ENCODE measurements at places on chromosomes 3 and 15.

DNA sequence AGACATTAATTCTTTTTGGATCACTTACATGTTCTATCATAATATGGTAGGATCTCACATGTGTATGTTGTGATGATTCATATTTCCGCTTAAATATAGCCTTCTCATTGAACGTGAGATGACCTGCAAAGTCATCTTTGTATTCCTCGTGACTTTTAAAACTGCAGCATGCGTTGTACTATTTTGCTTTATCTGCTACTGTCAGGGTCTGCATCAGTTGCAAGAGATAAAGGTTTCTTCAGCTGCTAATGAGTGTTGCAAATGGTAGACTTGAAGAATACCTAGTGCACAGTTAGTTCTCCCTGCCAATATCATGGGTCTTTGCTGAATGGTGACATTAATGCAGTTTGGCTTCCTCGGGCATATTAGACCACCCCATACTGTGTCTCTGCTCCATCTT, 31.8 kb downstream of the REC114 start:
- DNase-seq: no peak

GRCh38 chr3:169869484-169870220, at the start of gene LRRC31:
LRRC31 (minus strand) TSS chr3:169869935; CDS start chr3:169869807, 128 bp downstream.
- no peak for DNase-seq

- DNase-seq: no peak
These were observed 43.4 kb downstream of the NSUN3 start for GRCh38 chr3:94106268-94106667.

- no peak for DNase-seq
These were observed 9.8 kb upstream of the C3orf70 start for GRCh38 chr3:185162634-185163033.

DNA sequence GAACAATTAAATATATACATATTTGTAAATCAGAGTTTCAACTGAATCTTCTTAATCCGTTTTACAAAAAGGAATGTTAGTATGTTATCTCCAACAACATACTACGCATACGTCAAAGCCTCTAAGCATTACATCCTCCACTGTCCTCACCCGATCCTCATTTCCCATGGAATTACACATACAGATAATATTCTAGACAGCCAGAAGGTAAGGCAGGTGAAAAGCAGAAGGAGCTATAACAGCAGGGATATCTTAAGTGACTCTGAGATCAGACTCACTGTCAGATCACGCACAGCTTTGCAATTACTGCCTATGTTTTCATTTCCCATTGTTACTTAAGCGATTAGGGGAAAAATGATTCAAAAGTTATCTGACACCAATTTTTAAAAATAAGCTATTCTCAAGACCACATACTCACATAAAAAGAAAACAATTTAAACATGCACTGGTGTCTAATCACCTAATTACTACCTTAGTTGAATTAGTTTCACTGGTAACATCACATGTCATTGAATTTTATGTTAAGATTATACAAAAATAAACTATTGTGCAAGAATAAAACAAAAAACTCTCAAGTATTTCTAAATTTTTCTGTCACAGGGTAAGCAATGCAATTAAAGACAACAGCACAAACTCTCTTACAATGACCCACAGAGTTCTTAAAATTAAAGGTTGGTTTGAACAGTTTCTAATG, 92.8 kb downstream of the TBL1XR1 start:
- DNase-seq: no peak

DNA sequence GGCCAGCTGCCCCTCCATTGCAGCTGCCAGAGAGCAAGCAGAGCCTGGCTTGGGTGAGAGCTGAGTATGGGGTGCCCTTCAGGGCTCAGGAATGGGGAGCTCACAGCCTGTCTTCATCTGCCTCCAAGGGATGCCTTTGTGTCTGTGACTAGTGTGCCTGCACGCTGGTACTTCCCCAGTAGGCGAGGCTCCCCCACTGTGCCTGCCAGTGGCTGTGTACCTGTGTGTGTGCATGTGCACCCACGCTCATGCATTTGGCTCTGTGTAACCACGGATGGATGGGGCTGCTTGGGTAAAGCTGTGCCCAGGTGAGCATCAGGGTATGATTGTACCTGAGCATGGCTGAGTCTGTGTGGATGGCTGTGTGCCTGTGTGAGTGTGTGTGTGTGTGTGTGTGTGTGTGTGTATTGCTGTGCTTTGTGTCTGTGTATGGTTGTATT, 2.3 kb upstream of the GRM2 start:
- no peak for DNase-seq

DNA sequence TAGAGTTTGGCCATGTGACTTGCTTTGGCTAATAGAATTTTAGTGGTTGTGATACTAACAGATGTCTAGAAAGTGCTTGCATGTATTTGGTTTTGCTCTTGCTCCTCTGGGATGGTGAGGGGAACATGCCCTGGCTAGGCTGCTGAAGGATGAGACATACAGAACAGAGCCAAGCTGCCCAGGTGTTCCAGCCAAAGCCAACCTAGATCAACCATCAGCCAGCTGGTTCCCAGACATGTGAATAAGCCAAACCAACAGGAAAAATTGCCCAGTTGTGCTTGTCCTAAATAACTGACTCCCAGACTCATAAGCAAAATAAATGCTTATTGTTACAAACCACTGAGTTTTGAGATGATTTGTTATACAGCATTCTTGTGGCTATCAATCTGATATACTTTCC, 292.6 kb downstream of the SUCLG2 start:
- no peak for DNase-seq

DNA sequence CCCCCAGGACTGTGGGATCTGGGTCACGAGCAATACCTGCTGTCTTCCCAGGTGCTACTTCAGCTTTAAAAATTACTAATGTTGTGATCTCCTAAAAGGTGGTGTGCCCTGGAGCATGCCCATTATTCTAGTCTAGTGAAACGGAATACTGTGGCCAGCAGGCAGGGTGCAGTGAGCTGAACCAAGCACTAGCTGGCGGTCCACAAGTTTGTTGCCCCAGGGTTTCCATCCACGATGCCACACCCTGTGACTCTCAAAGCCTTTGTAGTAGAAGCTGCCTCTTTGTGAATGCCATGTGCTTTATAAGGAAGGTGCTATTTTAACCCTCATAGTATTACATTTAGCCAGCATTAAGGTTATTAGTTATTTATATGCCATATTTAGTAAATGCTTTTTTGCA, 49.1 kb downstream of the PXYLP1 start:
- no peak for DNase-seq

GRCh38 chr3:184261270-184261853, at the start of gene CAMK2N2:
CAMK2N2 (minus strand) TSS chr3:184261553; CDS start chr3:184261285, 268 bp downstream.
- peak; percentile 95 for DNase-seq

DNA sequence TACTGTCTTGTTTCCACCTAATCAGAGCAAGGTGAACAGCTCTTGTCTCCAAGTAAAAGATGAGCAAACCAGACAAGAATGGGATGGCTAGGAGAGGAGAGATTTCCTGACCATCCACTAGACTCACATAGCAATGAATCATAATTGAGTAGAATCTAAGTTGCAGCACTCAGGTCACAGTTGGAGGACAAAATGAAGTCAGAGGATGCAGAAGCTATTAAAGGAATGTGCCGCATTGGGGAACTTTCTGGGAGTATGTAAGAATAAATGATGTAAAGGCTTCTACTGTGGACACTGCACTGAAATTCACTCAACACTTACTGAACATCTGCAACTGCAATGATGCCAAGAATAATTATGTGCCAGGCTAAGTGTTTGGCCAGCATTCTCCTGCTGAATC, 217.4 kb upstream of the WNT5A start:
- DNase-seq: no peak

- no peak for DNase-seq
These were observed 1.5 kb downstream of the IGSF10 start for GRCh38 chr3:151459358-151459757.

DNA sequence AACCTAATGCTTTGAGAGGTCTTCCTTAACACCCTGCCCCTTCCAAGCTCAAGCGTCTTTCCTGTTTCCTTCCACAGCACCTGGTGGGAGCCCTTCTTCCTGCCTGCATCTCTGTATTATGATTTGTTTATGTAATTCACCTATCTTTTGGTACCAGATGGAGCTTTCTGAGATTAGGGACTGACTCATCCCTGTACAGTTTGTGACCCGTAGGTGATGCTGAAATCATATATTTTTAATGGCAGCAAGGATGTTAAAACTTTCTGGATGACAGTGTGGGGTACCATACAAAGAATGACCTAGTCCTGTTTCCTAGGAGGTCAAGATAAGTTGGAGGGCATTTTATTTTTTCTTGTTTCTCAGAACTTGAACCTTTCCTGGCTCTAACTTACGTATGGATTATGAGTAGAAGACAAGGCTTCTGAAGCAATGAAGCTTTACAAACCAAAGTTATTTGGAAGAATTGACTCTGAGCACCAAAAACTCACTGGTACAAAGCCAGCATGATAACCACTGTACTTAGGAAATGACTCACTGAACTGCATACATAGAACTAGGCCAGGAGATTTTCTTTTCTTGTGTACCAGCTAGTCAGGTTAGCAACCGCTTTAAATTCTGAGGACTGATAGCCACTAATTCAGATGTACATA, 46.6 kb downstream of the HHLA2 start:
- no peak for DNase-seq

DNA sequence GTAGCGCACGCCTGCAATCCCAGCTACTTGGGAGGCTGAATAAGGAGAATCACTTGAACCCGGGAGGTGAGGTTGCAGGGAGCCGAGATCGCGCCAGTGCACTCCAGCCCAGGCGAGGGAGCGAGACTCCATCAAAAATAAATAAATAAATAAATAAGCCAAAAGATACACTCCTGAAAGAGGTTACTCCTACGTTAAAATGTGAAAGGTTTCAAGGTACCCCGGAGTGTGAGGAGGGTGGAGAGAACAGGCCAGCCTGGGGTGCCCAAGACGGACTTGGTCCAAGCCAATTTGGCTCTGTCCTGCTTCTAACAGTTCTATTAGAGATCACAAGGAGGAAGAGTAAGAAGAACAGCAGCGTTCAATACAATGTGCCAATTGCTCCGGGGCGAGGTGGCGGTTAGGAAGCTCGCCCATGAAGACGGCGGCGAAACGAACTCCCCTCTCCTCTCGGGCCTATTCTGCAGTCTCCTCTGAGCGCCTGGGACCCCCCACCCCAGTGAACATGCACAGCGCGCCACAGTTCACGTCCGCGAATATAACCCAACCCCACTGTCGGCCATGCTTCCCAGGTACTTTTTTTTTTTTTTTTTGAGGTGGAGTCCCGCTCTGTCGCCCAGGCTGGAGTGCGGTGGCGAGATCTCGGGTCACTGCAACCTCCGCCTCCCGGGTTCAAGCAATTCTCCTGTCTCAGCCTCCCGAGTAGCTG, 942 bp downstream of the ELP6 start:
- no peak for DNase-seq

DNA sequence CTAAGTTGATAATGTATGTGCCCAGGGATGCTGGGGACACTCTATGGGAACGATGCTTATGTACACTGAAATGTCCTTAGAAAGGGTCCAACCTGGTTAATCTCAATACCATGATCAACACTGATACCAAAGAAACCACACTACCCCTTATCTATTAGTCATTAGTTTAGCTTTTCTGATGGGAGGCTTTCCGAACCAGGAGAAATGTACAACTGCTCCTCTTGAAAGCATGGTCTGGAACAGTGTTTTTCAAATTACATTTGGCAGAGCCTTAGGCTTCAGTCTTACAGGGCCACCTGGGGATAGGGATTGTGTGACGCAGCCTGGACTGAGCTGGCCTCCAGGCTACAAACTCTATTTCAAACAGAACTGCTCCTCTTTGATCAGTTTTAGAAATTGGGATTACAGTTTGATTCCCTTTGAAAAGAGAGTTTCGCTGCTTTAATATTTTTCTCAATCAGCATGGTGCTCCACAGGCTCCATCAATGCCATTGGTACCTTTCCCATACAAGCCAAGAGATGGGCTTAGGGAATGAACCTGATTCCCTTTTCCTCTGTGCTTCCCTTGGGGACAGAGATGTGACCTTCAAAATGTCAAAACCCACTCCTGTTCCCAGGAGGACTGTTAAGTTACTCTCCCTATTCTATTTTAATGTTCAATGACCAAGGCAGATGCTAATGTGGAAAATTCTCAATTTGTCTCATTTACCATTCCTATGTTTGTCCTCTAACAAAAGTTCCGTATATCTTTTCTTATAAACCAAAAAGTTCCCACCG, 296.0 kb upstream of the ADAMTS9 start:
- DNase-seq: no peak

- no peak for DNase-seq
These were observed 266.6 kb upstream of the CTDSPL start for GRCh38 chr3:37594873-37595783.

DNA sequence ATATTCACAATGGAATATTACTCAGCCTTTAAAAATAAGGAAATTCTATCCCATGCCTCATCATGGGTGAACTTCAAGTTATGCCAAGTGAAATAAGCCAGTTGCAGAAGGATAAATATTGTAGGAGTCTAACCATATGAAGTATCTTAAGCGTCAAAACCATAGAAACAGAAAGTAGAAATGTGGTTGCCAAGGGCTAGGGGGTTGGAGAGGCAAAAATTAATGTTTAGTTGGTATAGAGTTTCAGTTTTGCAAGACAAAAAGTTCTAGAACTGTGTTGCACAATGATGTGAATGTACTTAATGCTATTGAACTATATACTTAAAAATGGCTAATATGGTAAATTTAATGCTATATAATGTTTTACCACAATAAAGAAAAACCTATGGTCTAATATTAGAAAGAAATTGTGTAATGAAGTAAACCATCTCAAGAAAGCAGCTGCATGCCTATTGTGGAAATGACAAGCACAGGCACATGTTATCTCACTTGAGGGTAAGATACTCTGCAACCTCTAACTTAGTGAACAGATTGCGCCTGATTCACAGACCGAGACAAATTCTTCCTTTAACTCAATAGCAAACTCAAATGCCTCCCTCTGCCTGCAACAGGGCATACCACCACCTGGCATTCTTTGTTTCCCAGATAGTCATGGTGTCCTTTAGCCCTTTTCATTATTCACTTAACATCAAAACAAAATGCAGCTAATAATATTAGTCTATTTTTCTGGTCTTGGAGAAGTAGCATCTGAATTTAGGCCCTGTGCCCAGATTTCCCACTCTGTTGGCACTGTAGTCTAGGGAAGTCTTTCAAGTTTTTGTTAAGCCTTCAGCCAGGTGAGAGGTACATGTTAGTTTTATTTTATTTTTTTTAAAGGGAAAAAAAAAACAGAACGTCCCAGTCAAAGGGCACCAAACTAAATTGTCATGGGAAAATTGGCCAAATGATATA, 80.2 kb upstream of the ACP3 start:
- no peak for DNase-seq

GRCh38 chr15:63446255-63446654, 58.1 kb upstream of the USP3 start:
- DNase-seq: no peak

GRCh38 chr15:92821491-92822116, 78.5 kb upstream of the CHD2 start:
- DNase-seq: no peak

GRCh38 chr3:37608061-37608702, 253.5 kb upstream of the CTDSPL start:
- no peak for DNase-seq

GRCh38 chr3:94779699-94780098, 716.8 kb downstream of the NSUN3 start:
- no peak for DNase-seq
